ENCODE measurements at places on chromosomes 7 and 10.
A peak's percentile ranks its signal among the peaks of the same experiment; 100 is the strongest.

- DNase-seq, result no peak
Measured at GRCh38 chr7:144513334-144513733, 109.8 kb upstream of the NOBOX start.

DNA sequence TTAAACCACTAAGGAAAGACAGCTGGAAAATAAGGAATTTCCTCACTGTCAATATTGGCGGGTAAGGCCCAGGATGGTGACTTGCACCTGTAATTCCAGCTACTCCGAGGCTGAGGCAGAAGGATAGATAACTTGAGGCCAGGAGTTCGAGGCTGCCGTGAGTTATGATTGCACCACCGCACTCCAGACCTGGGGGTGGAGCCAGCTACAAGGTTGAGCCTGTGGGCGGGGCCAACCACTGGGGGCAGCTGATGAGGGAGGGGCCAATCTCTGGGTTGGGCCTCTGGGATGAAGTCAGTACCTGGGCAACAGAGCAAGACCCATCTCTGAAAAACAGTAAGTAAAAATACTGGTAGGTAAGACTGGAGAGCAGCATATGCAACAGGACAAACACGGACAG lies 80.1 kb upstream of the ADO start:
- DNase-seq, result peak; percentile 5

- no peak for DNase-seq
Measured at GRCh38 chr7:31875424-31875823, 188.4 kb downstream of the PPP1R17 start.

GRCh38 chr7:4286351-4286750 lies 395.7 kb upstream of the FOXK1 start:
- DNase-seq, result no peak

DNA sequence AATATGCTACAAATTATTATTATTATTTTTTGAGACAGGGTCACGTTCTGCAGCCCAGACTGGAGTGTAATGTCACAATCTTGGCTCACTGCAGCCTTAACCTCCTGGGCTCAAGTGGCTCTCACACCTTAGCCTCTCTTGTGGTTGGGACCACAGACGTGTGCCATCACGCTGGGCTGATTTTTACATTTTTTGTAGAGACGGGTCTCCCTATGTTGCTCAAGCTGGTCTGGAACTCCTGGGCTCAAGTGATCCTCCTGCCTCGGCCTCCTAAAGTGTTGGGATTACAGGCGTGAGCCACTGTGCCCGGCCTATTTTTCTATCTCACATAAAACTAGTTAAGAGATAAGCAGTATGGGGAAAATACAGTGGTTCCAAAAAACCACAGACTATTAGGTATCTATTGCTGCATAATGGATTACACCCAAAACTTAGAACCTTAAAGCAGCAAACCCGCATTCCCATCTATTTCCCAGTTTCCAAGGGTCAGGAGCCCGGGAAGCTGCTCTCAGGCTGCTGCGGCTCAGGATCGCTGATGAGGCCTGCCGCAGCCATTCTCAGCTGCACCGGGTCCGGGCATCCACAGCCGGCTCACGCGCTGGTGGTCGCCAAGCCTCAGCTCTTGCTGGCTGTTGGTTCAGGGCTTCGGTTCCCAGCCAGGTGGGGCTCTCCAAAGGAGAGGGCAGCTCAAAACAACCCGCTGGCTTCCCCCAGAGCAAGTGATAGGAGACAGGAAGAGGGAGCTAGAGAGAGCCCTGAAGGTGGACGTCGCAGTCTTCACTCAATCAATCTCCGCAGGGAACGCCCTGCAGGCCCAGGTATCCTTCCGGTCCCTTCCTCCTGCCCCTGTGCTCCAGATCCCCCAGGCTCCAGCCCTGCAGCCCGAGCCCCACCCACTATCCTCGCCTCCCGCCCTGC lies 128.2 kb downstream of the UBE2H start:
- DNase-seq, result peak; percentile 59

DNA sequence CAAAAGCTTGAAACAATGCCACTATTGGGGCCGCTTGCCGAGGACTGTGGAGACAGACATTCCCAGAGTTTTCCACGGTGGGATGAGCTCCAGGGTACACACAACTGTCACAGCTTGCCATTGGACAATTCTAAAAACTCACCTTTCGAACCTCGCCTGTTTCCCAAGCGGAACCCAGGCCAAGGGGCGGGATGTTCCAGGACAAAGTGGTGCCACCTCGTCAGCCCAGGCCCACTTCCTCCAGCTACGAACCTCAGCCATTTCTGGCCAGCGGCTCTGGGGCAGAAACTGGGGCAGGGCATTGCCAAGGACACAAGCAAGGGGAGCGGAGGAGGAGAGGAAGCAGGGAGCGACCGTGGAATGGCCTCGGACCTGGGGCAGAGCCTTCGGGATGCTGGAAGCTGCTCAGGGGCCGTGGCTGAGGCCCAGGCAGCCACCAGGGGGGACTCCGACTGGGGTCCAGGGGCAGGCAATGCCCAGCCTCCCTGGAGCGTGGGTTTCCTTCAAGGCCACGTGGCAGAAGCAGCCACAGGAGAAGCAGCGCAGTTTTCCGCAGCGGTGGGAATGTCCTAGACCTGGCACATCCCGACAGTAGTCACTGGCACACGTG lies 44.7 kb upstream of the INSIG1 start:
- no peak for DNase-seq

- no peak for DNase-seq
Measured at GRCh38 chr10:19801369-19801768, 14.9 kb upstream of the PLXDC2 start.

DNA sequence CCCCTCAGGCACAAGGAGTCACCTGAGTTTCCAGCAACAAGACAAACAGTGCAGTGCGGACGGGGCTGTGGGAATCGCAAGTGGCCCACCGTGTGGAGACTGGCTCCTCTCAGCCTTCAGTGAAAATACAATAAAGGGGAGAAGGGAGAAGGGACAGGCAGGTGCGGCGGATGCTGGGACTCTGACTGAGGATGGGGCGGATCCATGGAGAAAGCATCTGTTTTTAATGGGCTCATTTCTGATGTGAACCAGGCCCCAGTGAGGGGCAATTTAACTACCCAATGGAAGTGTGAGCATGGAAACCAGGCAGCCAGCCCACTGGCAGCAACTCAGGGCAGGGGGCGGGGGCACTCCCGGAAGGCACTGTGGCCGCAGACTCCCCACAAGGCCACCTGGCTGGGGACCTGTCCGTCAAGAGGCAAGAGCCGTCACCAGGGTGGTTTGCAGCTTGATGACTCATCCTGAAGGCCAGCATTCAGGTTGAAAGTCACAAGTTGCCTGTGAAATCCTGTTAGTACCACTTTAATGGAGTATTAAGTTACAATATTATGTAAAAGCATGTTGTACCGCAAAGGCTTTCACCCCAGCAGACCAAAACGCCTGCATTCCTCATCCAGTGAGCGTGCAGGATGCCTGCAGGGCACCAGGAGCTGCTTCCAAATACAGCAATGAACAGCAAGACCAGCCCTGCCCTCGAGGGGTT lies 476.4 kb downstream of the PTPRN2 start:
- DNase-seq, result no peak

- DNase-seq, result no peak
Measured at GRCh38 chr7:19690736-19691135, 18.1 kb downstream of the POLR1F start.

GRCh38 chr10:3961082-3961481 lies 176.1 kb upstream of the KLF6 start:
- no peak for DNase-seq

- no peak for DNase-seq
Measured at GRCh38 chr7:50497068-50497642, 47.0 kb upstream of the FIGNL1 start.

- DNase-seq, result peak; percentile 2
Measured at GRCh38 chr10:48456808-48457761, 147.8 kb downstream of the ARHGAP22 start.

- DNase-seq, result peak; percentile 64
Measured at GRCh38 chr7:97731736-97732564, at the start of gene TAC1. TAC1 (plus strand) TSS chr7:97732086; CDS start chr7:97732613, 527 bp downstream.

DNA sequence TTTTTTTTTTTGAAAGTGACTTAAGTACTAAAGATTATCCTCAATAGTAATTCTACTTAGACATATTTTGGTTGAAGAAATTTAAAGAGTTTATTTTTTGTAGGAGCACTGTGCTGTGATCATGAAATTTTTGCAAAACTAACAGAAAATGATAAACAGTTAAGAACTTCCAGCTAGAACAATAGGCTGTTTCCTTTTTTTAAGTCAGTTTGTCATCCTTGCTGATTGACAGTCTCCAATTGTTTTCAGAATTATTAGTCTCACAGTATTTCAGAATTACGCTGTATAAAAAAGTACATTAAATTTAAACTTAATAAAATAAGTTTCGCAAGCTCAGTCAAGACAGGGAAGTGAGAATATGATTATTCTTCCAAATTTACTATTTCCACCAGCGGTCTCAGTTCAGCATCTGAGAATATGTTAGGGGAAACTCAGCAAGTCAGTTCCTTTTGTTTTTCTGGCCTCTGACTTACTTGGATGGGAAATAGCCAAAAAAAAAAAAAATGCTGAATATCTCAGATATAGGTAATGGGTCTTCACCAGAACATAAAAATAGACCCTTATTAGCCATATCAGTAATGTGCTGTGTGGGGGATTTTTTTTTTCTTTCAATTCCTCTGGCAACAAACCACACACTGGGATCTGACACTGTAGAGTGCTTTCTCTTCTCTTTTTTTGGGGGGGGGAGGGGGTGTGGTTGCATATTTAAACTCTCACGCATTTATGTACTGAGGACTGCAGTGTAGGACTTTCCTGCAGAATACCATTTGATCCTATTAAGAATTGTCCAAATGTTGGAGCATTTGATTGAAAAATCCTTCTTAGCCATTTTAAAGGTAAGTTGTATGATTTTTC lies at the start of gene CD36:
Gene CD36, plus strand, starts transcription at position 732 of the 855 bp plus-strand sequence. CDS start 8,099 bp downstream, outside the sequence.
- DNase-seq, result no peak

GRCh38 chr7:102019461-102019860 lies 202.0 kb downstream of the CUX1 start:
- no peak for DNase-seq

DNA sequence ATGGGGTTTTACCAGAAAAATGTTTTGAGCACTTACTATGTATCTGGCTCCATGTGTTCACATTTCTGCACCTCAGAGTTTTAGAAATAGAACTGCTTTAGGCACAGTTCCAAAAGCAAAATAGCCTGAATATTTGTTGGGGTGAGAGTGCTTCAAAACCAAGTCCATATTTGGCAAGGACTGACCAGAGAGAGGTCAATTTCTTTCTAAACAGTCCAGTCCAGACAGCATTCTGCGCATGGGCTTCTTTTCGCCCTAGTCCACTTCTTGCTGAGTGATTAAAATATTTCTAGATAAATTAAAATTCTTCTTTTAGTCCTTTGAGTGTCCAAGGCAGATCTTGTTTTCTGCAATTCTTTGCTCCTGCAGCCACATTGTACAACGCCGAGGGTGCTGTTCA lies 427.0 kb downstream of the PHTF2 start:
- DNase-seq, result no peak

DNA sequence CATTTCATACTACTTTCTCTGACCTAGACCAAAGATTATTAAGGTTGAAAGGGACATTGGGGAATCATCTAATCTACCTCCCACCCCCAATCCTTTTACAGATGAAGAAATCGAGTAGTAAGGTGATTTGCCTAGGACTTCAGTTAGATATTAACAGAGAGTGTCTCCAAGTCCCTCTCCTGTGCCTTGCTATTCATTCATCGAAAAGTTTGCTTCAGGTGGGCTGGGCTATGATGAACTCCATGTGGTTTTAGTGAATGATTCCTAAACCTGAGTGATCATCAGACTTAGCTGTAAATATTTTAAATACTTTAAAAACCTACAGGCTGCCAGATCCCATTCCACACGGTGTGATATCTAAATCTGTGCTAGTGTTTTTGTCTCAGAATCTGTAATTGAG lies 259.4 kb upstream of the SORCS1 start:
- no peak for DNase-seq

- DNase-seq, result no peak
Measured at GRCh38 chr7:41030673-41031072, 672.2 kb downstream of the INHBA start.

DNA sequence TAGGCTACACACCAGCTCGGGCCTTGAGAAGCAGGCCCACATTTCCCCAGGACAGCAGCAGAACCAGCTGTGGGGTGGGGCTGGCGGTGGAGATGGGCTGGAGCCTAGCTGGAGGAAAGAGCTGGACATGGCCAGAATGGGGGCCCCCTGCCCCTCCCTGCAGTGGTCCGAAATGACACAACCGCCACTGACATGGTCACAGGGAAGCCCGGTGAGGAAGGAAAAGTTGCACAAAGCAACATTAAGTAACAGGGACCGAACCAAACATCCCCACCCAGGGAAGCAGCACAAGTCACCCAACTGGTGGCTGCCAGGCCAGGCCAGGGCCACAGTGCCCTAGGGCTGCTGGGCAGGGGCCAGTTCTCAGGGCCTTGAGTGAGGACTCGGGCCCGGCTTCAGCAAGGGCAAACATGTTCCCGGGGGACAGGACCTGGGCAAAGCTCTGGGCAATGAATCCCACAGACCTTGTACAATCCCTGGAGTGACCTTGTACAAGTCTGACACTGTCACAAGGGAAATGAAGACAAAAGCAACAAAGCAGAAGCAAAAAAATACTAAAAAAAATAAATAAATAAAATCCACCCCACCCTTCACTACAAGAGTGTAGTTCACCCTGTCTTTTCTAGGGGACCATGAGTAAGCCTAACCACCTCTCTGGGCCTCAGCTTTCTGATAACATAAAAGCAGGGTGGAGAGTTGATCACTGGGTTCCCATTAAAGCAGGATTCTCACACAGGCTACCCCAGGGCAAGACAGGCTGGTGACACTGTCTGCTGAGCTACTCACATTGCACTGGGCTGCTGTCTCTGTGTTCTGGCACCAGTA lies 33.0 kb downstream of the PSAP start:
- DNase-seq, result no peak

- no peak for DNase-seq
Measured at GRCh38 chr7:96532428-96532935, 177.2 kb downstream of the SEM1 start.

- no peak for DNase-seq
Measured at GRCh38 chr7:135257790-135258189, 24.2 kb downstream of the STRA8 start.

DNA sequence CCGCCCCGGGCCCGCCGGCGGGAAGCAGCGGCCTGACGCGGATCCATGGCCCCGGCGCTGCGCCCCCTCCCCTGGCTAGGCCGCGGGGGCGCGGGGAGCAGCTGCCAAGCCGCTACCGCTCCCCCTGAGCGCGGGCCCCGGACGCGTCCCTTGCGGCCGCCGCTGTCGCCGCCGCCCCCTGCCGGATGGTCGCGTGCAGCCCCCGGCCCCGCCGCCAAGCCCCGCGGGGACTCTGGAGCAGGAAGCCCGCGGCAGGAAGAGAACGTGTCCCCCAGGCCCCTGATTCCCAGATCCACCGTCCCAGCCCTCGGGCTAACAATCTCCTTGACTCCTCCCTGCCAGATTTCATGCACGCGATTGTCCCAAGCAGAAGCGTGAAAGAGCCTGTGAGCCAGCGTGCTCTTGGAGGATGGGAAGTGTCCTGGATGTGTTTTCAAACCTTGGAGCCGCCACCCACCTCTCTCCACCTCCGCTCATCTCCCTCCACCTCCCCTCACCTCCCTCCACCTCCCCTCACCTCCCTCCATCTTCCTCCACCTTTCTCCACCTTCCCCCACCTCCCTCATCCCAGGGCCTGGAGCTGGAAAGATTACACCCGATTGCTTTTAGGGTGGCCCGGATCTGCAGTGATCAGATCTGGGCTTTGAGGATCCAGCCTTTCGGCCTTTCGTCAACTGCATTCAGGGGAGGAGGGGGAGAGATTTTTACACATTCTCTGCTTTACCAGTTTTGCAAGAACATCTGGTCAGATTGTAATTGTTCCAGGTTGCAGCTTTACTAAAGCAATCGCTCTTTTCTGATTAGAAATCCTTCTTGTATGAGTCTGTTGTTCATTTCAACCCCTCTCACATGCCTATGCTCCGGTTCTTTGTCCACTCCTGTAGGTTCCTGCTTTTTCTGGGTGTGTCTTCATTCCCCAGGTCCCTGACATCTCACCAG lies 570 bp upstream of the PRTFDC1 start:
- DNase-seq, result peak; percentile 76
